HepG2 (cell line): ENCODE measurements at places on chromosomes 4 and X. TPM values are rescaled to one million over a fixed set of nuclear protein-coding genes. Genes with fewer than 3 reads are reported as not detected.

- no peak for DNase-seq
Measured at GRCh38 chrX:134734466-134734952, 76.2 kb upstream of the PLAC1 start.

DNA sequence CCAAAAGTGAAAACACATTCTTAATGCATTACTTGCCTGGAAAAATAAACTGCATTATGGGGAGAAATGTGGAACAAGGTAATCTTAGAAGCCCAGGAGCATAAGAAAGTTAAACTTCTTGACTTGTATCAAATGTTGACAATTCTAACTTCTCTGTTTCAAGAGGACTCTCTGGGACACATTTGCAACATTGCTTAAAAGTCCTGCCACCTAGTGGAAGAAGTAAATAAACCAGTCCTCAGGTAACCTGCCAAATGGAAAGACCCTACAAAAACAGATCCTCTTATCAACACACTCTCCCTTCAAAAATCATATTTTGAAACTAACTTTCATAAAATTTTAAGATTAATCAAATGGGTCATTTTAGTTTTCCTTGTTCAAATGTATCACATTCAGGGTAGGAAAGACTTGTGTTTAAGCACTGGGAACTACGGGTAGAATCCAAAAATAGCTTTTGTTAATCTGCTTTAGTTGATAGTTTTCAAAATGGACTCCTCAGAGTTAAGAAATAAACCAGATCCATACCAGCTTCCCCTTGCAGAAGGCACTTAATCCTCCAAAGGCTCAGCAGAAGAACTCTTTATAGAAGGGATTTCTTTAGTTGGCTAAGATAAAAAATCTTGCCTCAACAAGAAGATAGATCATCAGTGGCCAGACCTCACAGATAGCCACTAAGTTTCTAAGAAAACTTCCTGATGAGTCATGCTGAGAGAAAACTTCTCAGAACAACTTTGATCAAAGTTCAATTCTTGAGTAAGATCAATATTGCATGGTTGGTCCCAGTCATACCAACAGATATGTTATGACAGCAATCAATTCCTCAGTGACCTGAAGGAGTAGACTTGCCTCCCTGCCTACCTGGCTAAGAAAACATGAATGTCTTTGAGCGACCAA is 141.7 kb downstream of the HHIP start:
- DNase-seq = peak; percentile 34

GRCh38 chr4:183637461-183637860 is 21.5 kb downstream of the RWDD4 start:
- no peak for DNase-seq

GRCh38 chrX:155144926-155145325 is 71.3 kb upstream of the VBP1 start:
- no peak for DNase-seq

DNA sequence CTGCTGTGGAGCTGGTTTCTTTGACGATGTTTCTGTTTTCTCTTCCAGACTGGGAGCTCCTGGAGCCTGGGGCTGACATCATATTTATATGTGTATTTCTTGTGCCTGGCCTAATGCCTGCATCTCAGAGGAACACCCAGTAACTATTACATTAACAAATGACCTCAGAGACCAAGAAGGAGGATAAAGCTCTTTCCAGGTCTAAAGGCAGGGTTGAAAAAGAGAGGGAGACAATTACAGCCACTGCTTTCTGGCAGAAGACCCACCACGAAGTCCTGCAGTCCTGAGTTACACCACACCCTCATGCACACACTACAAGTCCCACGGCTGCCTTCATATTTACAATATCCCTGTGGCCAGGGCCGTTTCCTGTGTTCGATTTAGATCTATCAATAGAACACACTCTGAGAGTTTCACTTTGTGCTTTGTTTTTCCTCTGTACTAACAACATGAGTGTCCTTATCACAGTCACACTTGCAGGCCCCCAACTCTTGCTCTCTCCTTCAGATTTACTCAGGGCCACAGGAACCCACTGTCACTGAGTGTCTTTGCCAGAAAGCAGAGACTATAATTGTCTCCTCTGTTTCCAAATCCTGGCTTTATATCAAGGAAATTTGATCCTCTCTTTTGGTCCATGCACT is 535.5 kb downstream of the MID1IP1 start:
- no peak for DNase-seq

DNA sequence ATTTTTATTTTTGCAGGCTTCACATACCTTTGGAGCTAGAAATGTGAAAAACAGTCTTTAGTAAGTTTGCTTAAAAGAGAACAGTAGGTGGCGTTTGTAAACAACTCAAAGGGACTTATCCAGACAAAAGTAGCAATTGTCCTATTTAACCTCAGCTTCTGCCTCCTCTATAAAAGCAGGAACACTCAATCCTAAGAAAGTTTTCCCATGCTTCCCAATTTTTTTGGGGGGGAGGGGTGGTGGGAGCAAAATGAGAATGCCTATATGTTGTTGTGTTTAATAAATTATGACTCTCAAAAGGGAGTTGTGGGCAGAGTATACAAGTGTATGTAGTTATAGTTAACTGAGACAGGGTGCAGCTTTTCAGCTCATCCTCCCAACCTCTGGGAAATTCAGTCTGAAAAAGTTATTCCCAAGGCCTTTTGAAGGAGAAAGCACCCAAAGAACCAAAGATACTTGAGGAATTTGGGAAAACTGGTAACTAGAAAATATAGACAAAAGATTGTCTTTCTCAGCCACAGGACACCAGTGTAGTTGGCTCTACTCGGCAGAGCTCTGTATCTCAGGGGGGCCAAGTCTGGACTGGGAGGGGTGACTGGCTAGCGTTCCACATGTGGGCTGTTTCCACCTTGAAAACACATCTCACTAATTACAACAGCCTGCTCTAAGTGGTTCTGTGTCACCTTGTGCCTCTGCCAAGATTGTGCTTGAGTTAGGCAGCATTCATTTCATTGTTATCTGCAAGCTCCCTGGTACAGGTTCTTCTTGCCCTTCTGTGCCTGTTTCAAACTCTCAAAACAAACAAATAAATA is 2.8 kb downstream of the SFRP2 start:
- DNase-seq = peak; percentile 3

GRCh38 chrX:97790850-97791249 is 907.1 kb downstream of the RPA4 start:
- no peak for DNase-seq

- no peak for DNase-seq
Measured at GRCh38 chr4:105741548-105741947, 33.0 kb downstream of the GSTCD start.

DNA sequence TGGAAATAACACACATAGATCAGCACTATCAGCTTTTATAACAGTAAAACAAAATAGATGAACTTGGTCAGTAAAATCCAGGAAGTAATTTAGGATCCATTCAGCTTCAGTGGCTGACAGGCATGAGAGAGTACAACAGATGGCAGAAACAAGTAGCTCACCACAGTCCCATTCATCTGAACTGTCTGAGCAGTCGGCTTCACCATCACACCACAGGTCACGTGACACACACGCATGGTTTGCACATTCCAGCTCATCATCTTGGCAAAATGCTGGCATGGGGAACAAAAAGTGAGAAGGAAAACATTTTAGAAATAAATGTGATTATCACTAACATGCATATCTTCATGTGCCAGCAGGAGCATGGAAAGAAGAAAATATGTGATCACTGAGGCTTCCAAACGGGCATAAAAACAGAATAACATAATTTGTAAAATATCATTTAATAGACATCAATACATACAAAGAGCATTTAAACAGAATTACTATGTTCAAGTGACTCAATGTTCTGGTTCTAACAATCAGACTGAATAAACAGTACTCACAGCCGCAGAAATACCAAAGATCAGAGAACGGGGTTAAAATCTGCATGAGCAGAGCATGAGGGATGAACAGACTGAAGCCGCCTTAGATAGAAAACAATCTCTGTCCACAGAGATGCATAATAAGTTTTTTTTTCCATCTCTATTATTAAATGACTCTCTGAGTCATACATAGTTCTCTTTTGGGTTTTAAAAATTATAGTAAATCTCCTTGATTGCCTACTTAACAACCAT is 158.1 kb downstream of the ATP10D start:
- DNase-seq = no peak

GRCh38 chrX:110214684-110215083 is 103.2 kb downstream of the AMMECR1 start:
- no peak for DNase-seq

DNA sequence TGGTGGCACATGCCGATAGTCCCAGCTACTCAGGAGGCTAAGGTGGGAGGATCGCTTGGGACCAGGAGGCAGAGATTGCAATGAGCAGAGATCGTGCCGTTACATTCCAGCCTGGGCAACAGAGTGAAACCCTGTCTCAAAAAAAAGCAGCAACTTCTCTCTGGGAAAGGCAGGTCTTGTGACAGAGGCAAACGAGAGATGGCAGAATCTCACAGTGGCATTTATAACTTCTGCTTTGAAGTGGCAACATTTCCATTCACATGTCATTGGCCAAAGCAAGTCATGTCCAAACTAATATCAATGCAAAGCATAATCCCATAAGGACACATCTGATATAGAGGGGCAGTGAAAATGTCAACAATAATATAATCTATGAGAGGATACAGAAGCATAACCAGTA is 79.8 kb downstream of the PPEF2 start:
- no peak for DNase-seq

DNA sequence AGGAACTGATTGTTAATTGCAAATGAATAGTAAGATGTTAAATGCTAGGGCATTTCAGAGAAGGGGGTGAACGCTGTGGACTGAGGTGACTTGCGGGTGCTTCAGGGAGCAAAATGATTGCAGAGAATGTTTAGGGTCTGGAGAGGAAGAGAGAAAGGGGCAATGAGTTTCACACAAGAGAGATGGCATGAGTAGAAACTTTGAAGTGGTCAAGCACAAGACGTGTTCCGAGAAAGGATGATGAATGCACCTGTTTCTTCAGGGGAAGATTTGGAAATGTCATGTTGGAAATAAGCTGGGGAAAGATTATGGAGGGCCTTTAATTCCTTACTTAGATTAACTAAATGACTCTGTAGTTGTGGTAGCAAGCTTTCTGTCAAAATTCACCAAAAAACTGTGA is 43.4 kb downstream of the DTHD1 start:
- no peak for DNase-seq

The H2AZ1 gene
- total RNA-seq = 574 and 800 TPM in 2 replicates

The ATP1B4 gene
- total RNA-seq = not detected in 2 replicates
